ENCODE measurements at places on chromosomes 7 and 10.

DNA sequence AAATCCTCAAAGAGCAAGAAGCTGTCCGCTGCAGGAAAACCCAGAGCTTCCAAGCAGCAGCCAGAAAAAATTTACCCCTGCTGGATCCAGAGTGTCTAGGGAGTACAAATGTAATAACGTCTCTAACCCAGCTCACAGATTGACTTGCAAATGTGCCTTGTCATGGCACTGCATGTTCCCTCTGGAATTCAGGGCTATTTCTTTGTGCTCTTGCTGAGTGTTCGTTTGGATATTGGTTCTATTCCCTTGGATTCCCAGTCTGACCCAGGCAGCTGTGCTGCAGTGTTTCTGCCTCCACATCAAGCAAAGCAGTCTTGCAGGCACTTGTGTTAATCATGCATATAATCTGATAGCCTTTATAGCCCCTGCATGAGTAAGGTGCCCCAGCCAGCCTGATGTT lies 209.9 kb upstream of the GHITM start:
- DNase-seq, result no peak

DNA sequence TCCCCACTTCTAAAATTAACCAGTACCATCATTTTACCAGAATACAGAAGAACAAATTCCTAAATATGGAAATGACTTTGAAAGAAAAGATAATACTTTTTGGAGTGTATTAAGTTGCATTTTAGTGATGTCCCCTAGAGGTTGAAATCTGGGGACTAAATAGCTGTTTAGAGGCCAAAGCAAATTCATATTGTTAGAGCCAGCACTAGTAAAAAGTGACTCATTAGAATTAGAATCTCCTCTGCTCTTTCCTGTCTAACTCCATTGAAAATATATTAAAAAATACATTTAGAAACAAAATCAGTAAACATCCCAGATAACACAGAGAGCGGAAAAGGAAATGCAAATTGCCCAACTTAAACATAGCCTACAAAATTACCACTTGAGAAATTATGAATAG lies 1189.6 kb upstream of the C7orf33 start:
- no peak for DNase-seq

DNA sequence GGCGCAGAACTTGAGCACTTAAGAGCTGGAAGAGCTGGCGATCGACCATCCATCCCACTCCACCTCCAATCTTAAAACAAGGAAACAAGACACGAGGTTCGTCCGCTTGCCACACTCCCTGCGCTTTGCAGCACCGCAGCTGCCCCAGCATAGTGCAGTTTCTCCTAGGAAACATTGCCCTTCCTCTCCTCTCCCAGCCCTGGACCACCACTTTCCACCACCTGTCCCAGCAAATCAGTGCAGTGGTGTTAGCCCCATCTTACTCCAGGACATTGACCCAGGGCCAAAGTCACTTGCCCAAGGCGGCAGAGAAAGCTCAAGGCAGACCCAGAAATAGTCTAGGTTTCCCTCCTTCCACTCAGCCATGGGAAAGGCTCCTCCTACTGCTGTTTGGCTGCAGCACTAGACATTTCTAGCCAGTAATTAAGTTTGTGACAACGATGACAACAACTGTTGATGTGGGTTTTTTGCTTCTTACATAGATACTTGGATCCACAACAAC lies 1.5 kb upstream of the PARD3 start:
- DNase-seq, result no peak

DNA sequence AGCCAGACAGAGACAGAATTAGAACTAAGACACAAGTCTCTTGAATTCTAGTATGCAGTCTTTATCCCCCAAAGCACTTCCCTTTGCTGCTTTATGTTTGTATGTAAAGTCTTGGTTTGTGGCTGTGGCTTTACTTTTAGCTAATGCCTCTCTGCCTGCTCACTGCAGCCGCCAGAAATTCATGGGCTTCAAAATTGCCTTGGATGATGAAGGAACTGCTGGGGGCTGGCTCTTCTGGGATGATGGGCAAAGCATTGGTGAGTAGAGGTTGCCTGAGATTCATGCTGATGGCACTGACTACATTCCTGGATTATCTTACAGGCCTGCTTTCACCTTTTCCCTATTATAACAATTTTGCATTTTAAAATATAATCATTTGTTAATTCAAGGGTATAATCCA lies 10.9 kb upstream of the MGAM2 start:
- DNase-seq, result no peak

- no peak for DNase-seq
Observed at GRCh38 chr7:78953726-78954363, 499.6 kb downstream of the MAGI2 start.

DNA sequence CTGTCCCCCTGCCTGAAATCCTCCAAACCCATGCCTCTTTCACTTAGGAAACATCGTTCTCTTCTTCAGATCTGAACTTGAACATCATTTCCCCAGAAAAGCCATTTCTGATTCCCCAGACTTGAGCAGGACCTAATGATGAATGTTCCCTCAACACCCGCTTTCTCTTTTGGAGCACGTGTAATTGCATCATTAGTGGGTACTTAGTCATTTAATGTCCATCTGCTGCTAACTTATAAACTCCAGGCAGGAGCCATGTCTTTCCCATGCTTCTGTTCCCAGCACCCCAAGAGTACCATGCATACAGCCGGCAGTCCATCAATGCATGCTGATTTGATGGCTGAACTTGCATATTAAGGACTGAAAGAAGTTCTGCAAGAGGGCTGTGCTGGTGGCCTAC lies 36.5 kb upstream of the ECHDC3 start:
- no peak for DNase-seq

GRCh38 chr7:45065031-45065995 lies 23.5 kb downstream of the NACAD start:
- no peak for DNase-seq

DNA sequence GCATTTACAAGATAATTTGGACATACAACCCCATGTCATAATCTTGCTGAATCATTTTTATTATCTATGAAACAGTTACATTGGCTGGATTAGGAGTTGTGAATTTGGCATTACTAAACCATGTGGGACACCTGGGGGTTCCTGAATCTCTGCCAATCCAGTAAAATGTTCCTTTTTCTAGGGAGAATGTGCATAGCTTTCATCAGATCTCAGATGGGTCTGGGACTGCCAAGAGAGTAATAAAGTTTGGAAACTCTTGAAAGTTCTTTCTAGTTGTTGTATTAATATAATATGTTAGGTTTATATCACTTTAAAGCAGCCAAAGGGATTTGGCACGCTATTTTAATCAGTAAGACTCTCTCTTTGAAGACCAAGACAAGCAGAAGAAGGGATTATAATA lies 62.7 kb downstream of the SEMA3E start:
- DNase-seq, result no peak

DNA sequence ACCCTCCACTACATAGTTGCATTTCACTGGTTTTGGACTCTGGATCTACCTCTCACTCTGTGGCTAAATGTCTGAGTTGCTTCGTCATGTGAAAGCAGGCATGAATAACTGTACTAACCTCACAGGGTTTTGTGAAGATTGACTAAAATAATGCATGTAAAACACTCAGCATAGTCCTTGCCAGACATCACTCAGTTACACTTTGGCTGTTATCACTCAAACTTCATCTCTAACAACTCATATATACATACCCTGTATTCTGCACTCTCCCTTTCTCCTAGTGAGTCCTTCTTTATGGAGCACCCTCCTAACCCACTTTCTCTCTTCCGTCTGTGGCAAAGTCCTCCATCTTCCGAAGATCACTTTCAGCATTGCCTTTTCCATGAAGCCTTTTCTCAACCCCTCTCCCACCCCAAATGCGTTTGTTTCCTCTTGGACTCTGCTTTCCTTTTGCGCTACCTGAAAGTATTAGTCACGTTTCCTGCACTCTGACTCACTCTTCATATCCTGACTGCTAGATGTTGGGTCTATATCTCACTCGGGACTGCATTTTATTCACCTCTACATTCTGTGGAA lies 72.6 kb downstream of the OSBPL3 start:
- DNase-seq, result no peak

All from right forelimb (tissue), 1 donor.